Tibial nerve (tissue), 4 donors: ENCODE measurements at places on chromosomes 4 and X. TPM values are rescaled to one million over a fixed set of nuclear protein-coding genes. Genes with fewer than 3 reads are reported as not detected.
A peak's percentile ranks its signal among the peaks of the same experiment; 100 is the strongest.

DGAT2L6 gene
- not detected for total RNA-seq

PHEX gene
- total RNA-seq, result not detected

GNL3L gene
- total RNA-seq, result 26.9 TPM

PRDM8 gene
- total RNA-seq, result 12.6 TPM

CXorf49 gene
- total RNA-seq, result not detected

GYPB gene
- total RNA-seq, result not detected

HELQ gene
- total RNA-seq, result 22.5 TPM

RXFP1 gene
- not detected for total RNA-seq

DNA sequence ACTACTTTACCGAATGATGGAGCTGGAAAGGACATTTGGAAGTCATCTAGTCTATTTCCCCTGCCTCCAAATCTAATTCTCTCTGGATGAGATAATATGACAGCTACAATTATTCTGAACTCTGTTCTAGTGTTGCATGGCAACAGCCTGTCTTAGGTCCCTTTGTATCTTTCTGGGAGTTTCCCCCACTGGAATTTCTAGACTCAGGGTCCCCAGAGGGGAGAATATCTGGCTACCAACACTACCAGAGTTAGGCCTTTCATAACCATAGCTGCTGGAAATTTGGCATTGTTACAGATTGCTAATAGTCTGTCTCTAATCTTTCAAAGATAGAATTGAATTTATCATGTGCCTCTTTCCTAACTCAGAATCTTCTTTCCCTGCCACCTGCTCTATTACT, 4.5 kb downstream of the MSN start:
- no peaks in the 10 kb centered on the region for H3K4me1 ChIP-seq
- no peak overlapping the region for H3K4me3 ChIP-seq
- no peak for DNase-seq
- H3K36me3 ChIP-seq, result no peaks in the 10 kb centered on the region
- H3K27ac ChIP-seq, result no peak overlapping the region

- no peak overlapping the region for H3K27ac ChIP-seq
- H3K4me3 ChIP-seq, result no peak overlapping the region
- H3K36me3 ChIP-seq, result peaks cover 86% of the 10 kb centered on the region
These were observed 12.8 kb downstream of the AIMP1 start for GRCh38 chr4:106329041-106329618.

DNA sequence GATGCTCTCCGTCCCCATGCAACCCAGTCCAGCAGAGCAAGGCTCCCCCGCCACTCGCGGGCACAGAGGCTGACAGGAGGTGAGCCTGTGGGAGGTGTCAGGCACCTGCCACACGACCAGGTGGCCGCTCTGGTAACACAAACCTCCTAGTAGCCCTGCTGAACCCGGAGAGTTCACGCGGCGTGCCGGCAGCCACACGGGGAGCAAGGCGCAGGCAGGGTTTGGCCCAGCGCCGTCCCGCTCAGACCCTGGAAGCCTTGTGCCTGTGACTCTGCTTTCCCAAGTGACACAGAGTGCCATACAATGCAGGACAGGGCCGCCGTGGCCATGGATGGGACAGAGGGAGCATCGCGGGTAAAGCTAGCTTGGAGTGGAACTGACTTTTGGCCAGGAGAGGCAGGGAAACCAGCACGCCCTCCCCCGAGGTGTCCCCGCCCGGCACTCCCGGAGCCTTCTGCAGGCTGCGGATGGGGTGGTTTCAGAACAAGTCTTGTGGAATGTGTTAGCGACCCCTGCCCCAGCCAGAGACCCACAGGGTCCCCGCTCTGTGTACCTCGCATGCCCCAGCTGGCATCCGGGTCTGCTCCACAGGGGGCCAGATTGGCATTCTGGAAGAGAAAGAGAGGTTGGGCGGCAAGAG, 44.7 kb upstream of the AFAP1 start:
- H3K4me3 ChIP-seq, result no peak overlapping the region
- no peaks in the 10 kb centered on the region for H3K4me1 ChIP-seq
- no peak overlapping the region for H3K27ac ChIP-seq
- H3K36me3 ChIP-seq, result no peaks in the 10 kb centered on the region

- no peak for DNase-seq
- peak overlapping the region; percentile 87 for H3K27ac ChIP-seq
- peak overlapping the region; percentile 68 for H3K4me3 ChIP-seq
- H3K4me1 ChIP-seq, result peaks cover 10% of the 10 kb centered on the region
- no peaks in the 10 kb centered on the region for H3K36me3 ChIP-seq
These were observed 37.7 kb downstream of the NBDY start for GRCh38 chrX:56766554-56767347.
